RWPE1 (cell line): ENCODE measurements at places on chromosomes 7 and 10.

DNA sequence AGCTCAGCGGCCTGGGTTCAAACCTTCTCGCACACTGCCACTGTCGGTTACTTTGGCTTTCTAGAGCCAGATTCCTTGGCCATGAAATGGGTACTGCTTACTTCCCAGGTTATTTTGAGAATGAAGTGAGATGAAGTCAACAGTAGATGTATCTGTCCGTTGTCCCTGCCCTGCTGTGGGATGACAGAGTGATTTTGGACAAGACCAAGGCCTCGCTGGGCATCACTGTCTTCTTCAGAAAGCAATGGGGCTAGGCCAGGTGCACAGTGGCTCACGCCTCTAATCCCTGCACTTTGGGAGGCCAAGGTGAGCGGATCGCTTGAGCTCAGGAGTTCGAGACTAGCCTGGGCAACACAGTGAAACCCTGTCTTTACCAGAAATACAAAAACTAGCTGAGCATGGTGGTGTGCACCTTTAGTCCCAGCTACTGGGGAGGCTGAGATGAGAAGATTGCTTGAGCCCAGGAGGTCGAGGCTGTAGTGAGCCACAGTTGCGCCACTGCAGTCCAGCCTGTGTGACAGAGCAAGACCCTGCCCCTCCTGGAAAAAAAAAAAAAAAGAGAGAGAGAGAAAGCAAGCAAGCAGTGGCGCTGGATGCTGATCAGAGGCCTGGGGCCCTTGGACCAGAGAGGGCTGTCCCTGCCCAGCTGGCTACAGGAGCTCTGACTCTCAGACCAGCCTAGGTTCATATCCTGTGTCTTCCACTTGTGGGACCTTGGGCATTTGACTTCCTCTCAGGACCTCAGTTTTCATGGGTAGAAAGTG, 25.8 kb downstream of the ZMIZ1 start:
- no peak for DNase-seq

DNA sequence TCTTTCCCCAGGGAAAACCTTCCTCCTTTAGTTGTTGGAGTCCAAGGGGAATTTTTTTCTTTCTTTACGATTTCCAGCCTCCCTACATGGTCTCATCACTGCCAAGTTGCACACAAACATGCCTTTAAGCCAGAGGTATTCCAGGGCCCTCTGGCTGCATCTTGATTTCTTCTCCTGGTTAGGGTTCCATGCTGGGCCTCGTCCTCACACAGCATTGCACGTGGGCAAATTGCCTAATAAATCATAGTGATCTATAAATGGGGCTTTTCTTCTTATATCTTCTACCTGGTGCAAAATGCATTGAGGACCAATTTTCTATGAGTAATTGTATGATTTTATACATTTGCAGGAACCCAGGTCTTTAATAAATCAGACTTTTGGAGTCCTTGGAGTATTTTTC, 284.2 kb downstream of the C7orf25 start:
- DNase-seq: no peak

GRCh38 chr7:44326261-44327125, 1.1 kb upstream of the CAMK2B start:
- DNase-seq: no peak

DNA sequence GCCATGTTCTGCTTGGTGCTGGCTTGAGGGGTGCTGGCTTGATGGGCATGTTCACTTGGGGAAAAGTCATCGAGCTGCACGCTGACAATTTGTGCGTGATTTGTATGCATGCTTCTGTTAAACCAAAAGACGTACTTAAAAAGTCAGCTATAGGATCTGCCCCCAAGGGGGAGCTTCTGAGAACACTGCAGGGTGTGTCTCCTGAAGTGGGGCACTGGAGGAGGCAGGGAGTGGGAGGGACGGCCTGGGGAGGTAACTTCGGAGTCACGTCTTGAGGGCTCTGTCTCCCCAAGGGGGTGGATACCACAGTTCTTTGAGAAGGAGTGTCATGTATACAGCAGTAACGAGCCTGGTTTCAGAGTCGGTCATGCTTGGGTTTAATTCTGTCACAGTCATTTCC, 406.5 kb downstream of the PLXNA4 start:
- no peak for DNase-seq

- peak; percentile 33 for DNase-seq
Observed at GRCh38 chr7:156897673-156898072, 4.7 kb upstream of the LMBR1 start.

DNA sequence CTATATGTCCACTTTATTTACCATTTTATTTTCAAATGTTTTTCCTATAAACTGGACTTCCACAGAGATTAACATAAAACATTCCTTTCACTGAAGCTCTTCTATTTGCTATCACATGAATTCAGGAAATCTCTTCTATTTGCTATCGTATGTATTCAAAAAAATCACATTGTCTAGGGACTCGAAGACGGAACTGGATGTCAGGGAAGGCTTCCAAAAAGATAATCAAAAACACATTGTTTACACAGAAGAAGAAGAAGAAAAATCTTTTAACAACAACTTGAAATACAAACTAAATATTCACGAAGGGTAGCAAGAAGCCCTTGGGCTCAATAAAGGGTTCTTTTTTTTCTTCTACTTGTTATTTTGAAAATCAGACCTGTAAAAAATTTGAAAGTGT, 426.1 kb upstream of the LRRN3 start:
- no peak for DNase-seq

DNA sequence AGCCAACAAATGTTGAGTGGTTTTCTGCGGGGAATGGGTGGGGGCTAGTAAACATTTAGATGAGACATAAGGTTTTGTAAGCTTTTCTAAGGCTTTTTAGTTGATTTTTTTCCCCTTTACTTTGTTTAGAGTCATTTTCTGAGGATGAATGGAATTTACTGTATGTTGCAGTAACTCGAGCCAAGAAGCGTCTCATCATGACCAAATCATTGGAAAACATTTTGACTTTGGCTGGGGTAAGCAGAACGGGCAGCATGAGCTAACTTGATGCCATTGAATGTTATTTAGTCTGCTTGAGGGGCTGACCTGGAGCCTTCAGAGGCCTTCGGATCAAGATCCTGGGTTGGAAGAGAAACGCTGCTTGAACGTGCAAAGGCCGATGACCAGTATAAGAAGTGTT, 37.3 kb downstream of the FBH1 start:
- DNase-seq: no peak

GRCh38 chr7:17408904-17409290, 110.4 kb downstream of the AHR start:
- DNase-seq: no peak

DNA sequence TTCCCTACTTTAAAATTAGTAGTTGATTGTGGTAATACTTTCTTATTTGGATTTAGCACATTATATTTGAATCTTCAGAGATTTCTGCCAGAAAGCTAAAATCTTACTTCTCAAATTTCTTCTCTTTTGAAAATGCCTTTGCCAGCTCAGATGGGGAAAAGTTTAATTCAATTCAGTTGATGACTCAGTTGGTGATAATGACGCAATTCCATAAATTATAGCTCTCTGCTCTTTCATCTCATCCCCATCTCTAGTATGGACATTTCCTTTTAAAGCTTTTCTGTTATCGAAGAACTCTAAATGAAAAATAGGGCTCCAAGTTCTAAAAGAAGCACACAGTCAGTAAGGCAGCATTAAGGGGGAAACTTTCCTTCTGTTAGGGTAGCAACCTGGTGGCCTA, 25.5 kb downstream of the RNLS start:
- peak; percentile 27 for DNase-seq

DNA sequence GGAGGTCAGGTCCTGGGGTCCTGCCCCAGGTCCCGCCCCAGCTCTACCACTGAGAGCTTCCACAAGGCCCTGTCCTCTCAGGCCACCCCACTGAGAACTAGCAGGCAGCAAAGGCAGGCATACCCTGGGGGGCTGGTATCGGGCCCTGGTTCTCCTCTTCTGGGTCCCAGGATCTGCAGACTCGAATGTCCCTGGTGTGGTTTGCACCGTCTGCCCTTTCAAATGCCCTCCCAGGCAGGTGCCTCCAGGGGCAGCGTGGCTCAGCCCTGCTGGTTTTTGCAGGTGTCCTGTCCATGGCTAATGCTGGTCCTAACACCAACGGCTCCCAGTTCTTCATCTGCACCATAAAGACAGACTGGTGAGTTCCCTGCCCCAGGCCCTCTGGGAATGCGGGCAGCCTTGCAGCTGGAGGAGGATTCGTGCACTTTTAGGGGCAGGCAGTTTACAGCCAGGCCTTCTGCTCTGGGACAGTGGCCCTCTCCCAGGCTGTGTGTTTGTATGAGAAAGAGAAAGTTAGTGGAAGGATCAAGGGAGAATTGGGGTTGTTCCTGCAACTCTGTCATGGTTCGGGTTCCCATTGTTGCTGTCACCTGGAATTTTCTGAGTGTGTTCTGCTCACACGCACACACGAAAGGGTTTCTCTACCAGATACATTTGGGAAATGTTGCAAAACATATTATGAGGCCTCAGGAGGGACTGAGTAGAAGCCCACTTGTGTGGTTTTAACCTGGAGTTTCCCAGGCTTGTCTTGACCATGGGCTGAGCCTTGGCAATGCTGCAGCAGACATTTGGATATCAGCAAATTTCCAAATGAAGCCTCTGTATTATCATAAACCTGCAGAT, 5.0 kb downstream of the PPIF start:
- DNase-seq: no peak

GRCh38 chr10:43373461-43373860, 2.0 kb downstream of the FXYD4 start:
- no peak for DNase-seq

- DNase-seq: no peak
Observed at GRCh38 chr10:18195060-18195799, 55.0 kb downstream of the CACNB2 start.

DNA sequence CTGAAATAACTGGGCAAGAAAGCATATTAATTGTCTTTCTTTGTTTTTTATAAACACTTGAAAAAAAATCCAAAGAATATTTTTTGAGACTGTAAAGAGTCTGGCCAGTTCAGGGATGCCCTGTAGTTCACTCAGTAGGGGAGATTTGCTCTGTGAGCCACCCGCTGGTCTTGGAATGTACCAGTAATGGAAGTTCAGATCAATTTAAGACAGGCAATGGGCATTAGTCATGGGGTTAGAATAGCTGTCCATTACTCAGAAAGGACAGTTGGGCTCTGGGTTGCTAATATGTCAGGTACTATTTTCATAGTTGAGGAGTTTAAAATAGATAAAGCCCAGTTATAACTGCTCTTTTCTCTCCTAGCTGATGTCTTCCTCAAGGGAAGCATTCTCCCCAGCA, 38.7 kb downstream of the A1CF start:
- peak; percentile 2 for DNase-seq
